ENCODE measurements at places on chromosomes 12 and 14. TPM values are rescaled to one million over a fixed set of nuclear protein-coding genes. Genes with fewer than 3 reads are reported as not detected.

GRCh38 chr12:124147575-124147974 is 147.3 kb upstream of the RFLNA start:
- DNase-seq, result no peak

GRCh38 chr12:1533602-1534304 is 60.6 kb downstream of the FBXL14 start:
- peak; percentile 80 for DNase-seq

DNA sequence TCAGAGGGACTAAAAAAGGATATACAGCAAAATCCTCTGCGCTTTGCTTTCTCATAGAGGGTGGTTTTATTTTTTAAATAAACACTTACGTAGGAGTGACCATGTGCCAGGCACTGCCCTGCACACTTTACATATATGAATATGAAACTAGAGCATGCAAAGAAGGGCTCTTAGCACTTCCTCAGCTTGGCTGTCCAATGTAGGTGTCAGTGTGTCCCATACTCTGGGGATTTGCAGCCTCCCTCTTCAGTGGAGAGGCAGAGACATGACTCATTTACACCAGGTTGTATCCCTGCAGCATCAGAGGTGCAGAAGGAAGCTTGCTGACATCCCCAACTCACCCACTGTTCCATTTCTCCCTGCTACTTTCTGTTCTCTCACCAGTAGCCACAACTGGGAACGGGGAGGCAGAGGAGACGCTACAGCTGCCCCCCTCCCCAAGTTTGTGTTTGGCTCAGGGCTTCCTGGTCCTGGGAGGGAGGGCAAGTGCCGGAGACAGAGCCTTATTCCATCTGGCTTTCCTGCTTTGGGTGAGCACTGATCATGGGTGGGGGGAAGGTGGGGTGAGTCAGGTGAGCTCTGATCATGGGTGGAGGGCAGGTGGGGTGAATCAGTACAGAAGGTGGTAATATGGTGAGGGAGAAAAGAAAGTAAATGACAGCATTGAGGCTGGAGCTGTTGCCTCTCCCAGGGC is 4.9 kb upstream of the KRT5 start:
- no peak for DNase-seq

DNA sequence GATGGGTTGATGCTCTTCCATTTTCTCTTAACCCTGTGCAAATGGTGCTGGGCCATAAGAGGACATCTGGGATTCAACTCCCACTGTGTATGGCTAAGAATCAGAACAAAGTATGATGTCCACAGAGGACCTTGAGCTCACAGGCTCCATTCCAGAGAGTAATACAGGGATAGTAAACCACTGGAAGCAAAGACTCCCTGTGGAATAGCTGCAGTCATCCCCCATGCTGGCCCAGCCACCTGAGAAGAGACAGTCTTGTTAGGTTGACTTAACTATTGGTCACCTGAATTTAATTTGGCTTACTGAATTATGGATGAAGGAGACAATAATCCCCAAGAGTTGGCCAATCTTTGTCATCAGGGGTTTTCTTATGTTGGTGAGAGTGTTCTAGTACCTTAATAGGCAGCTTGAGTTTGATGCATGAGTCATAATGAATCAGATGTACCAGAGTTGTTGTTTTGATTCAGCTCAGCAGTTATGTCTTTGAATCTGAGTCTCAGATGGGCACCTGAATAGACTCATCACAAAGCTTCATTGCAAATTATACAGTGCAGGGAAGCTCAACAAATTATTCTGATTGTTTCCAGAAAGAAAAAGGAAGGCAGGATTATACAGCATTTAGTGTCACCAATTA is 122.7 kb downstream of the SSPN start:
- DNase-seq, result no peak

DNA sequence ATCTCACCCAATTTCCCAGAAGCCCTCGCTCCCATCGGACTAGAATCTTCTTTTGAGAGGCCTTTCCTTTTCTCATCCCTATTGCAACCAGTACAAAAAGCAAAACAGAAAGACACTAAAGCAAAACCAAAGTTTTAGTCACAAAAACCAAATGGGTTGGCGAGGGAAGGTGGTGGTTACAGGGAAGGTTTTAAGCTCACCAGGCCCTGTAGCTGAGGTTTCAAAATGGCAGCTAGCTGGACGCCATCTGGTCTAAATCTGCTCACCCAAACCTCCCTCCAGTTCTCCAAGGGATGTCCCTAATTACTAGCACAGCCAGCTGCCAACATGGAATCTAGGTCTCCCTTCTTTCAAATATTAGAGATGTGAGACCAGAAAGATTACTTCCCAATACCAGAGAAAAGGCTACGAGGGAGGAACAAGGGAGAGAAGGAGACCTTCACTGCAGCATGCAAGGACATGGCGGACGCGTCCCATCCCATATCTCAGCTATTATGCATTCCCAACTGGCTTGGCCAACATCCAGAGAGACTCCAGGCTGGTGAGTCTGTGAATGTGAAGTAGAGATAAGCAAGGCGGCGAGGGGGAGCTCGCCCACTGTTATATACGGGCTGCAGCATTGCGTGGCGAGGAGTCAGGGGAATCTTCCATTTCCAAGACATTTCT is 70.8 kb downstream of the DPF3 start:
- no peak for DNase-seq

- DNase-seq, result no peak
Observed at GRCh38 chr14:26401179-26401968, 196.5 kb downstream of the NOVA1 start.

DNA sequence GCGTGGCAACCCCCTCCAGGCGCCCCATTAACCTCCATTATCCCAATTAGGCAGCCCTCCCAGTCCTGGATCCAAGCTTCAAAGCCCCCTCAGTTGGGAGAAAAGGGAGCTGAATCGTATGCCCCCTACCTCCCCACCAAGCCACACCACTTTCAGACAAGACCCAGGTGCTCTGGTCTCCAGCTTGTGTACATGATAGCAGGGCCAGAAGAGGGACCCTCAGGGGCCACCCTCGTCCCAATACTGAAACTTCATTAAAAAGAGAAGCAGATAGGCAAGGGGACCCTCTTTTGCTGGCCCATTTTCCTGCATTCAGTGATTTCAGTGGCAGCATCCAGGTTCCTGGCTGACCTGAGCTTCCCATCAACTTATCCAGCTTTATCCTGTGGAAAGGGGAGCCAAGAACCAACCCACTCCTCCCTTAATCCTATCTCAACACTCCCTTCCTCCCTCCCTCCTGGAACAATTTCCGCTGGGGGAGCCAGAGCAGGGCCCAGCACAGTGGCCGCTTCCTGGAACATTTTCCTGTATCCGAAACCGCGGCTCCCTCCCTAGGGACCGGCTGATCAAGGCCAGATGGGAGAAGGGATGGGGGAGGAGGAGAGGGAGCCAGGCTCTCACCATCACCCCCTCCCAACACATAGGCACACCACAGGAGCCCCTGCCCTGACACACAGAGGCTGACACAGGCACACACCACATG is 9.5 kb upstream of the SP7 start:
- no peak for DNase-seq

- peak; percentile 37 for DNase-seq
Observed at GRCh38 chr12:69688471-69689427, 10.4 kb downstream of the BEST3 start.

DNA sequence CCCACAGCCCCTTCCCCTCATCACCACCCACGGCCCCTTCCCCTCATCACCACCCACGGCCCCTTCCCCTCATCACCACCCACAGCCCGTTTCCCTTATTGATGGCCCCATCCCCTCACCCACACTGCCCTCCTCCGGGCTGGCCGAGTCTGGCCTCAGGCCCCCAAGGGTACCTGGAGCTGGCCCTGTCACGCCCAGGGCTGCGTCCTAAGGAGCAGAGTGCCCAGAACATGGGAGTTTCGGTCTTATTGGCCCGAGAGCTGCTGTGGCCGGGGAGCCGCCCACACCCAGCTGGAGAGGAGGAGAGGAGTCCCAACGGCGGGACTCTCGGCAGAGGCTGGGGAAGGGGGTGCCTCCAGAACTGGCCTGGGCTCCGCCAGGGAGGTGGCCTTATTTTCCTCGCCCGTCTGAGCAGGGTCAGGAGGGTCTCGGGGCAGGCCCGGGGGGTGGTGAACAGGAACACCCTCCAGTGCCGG is 182.3 kb downstream of the KIF26A start:
- no peak for DNase-seq

GRCh38 chr14:53473480-53473879 is 320.4 kb upstream of the DDHD1 start:
- DNase-seq, result no peak

DNA sequence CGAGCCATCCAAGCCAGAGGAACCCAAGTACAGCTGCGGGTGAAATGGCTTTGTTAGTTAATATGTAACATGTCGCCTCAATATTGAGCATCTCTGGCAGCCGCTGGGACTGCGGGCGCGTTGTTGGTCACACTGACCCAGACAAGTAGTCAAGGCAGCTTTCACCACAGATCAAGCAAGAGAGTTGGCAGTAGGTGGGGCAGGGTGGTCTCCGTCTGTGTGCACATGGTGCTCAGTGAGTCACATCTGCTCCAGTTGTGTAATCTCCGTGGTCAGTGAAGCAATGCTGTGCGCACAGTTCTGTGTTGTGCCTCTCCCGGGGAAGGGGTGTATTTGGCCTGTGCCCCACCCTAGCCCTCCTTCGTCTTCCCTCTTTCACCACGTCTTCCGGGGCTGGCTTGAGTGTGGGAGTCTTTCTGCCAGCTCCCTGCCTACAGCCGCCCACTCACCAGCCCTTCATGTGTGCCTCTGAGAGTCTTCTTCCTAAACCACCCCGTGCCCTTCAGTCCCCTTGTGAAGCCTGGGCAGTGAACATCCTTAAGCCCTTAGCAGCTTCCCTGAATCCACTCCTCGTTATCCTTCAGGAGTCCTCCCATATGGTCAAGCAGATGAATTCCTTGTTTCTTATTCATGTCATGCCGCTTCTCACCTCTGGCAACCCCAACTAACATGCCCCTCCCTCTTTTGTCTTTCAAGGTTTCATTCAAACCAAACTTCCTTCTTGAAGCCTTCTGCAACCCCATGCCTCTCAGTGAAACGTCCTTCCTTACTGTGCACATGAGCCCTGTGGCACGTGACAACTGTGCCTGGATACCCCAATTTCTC is 242.1 kb downstream of the CACNA1C start:
- peak; percentile 17 for DNase-seq

- peak; percentile 14 for DNase-seq
Observed at GRCh38 chr12:115998119-115998633, 279.3 kb downstream of the MED13L start.

GRCh38 chr14:92655419-92656201 is 92.8 kb downstream of the LGMN start:
- peak; percentile 68 for DNase-seq

- DNase-seq, result peak; percentile 78
Observed at GRCh38 chr12:9331218-9331626, 123.0 kb upstream of the PZP start.

DNA sequence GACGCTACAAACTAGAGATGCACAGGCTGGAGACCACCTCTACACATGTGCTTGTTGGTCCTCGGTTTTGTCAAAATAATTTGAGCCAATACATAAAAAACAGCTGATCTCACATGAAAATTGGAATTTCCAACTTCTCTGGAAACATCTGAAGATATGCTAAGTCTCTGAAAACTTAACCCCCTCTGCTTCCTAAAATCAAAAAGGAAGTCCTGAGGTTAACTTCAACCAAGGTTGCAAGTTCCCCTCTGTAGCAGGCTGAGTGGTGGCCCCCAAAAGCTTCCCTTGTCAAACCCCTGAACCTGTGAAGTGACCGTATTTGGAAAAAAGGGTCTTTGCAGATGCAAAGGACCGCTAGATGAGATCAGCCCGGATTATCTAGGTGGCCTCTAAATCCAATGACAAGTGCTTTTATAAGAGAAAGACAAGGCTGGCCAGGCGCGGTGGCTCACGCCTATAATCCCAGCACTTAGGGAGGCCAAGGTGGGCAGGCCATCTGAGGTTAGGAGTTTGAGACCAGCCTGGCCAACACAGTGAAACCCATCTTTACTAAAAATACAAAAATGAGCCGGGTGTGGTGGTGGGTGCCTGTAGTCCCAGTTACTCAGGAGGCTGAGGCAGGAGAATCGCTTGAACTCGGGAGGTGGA is 32.0 kb upstream of the VPS37B start:
- no peak for DNase-seq

DNA sequence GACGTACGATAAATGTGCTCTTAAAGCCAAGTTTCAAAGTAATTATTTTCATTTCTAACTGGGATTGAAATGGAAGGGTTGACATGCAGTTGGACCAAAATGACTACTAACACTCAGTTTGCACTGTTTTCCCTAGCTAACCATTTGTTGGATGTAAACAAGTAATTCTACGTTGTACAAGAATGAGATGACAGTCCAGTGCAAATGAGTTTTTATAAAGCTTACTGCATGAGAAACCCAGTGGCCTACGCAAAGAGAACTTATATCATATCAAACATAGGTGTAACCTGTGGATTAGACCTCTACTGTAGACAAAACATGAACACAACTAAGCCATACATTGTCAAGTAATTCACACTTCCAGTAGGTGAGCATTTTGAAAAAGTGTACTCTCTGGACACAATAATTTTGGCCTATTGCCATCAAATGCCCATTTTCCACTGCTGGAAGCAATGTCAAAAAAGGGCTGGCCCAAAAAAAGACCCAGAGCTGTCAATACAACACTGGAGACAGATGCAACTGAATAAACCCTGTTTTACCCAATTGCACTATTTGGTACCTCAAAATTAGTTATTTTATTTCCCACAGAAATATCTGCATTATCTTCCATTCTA is 12.8 kb downstream of the SLC38A2 start:
- DNase-seq, result no peak

The FGF6 gene
- total RNA-seq, result not detected

The KIF26A gene
- total RNA-seq, result 0.65 TPM

The PRIMA1 gene
- total RNA-seq, result not detected

The KIF21A gene
- total RNA-seq, result 20.0 TPM

The SIX6 gene
- total RNA-seq, result not detected

The SYCP3 gene
- 0.09 TPM for total RNA-seq

The SYNE3 gene
- 64.0 TPM for total RNA-seq

The PYGL gene
- 1.7 TPM for total RNA-seq

The STXBP6 gene
- total RNA-seq, result not detected

The PSMD9 gene
- 50.7 TPM for total RNA-seq

The MLXIP gene
- 28.7 TPM for total RNA-seq
